Caki2 (cell line): ENCODE measurements at places on chromosomes 3 and 15. TPM values are rescaled to one million over a fixed set of nuclear protein-coding genes. Genes with fewer than 3 reads are reported as not detected.
A peak's percentile ranks its signal among the peaks of the same experiment; 100 is the strongest.

Gene GREM1
- total RNA-seq: not detected in 2 replicates

Gene CSTA
- total RNA-seq: not detected in 2 replicates

Gene SLTM
- total RNA-seq: 40.8 and 46.0 TPM in 2 replicates

Gene TOPBP1
- total RNA-seq: 22.1 and 50.7 TPM in 2 replicates

Gene MRPL3
- 217 and 286 TPM in 2 replicates for total RNA-seq

Gene CPNE9
- total RNA-seq: not detected in 2 replicates

Gene RETNLB
- not detected in 2 replicates for total RNA-seq

Gene ALPK3
- total RNA-seq: not detected in 2 replicates

Gene SLC28A2
- total RNA-seq: not detected in 2 replicates

Gene SLC12A8
- 167 and 248 TPM in 2 replicates for total RNA-seq

Gene ESYT3
- 0.07 TPM in 1 of 2 replicates, not detected in the other for total RNA-seq

Gene HYAL1
- 1.2 TPM in 1 of 2 replicates, not detected in the other for total RNA-seq

Gene SGO1
- total RNA-seq: 9.4 and 10.8 TPM in 2 replicates

DNA sequence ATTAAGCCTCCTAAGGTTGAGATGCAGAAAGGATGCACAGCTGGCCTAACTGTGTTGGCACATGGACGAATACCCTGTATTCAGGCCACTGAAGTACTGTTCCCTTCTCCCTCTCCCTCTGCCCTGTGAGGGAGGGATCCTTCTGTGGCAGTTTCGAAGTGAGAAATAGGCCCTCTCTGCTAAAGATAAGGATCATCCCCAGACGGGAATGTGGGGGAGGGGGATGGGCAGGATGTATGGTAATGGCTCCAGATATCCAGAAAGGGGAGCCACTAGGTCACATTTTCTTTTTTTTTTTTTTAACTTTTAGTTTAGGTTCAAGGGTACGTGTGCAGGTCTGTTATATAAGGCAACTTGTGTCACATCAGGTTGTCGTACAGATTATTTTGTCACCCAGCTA, 463.1 kb downstream of the TBL1XR1 start:
- DNase-seq: no peak

DNA sequence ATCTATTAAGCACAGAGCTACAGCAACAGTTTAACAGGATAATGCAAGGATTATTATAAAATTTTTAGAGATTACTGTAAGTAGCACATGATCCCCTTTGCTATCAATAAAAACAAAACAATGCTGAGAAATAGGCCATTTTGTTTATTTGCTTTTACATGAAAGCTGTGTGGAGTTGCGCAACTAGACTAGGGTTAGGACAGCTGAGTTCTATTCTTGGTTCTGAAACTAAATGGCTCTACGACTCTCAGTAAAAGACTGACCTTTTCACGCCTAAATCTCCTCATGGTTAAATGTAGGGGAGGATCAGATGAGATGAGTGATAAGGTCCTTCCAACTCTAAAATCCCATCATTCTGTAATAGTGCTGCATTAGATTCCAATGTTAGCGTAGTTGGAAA, 25.0 kb downstream of the KCNMB2 start:
- DNase-seq: no peak

- no peak for DNase-seq
These were observed 272.0 kb downstream of the KLF13 start for GRCh38 chr15:31598620-31599019.

DNA sequence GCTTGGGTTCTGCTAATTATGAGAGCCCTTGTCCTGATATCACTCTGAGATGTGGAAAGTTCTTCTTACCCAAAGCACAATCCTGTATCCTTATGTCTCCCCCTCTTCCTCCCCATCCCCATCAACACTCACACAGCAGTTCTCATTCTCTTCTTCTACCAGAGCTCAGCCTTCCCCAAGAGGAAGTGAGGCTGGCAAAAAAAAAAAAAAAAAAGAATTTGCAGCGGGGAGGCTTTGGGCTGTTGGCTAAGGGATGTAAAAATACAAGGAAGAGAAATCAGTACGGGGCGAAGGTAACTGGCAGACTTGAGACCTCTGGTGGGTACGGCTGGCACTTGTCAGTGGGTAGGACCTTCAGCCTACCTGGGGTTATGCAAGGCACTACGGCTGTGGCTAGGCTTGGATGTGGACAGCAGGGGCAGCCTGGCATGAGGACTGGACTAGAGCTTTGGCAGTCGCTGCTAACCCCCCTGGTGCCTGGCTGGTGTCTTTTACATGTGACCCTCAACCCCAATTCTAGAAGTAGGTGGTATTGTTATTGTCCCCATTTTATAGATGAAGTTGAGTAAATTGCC, 5.4 kb downstream of the VIPR1 start:
- DNase-seq: no peak

GRCh38 chr3:151852074-151852811, 21.2 kb upstream of the SUCNR1 start:
- DNase-seq: no peak

GRCh38 chr3:177484206-177484605, 286.9 kb upstream of the TBL1XR1 start:
- DNase-seq: no peak

- DNase-seq: peak; percentile 78
These were observed 1.2 kb downstream of the PHLDB2 start for GRCh38 chr3:111859974-111860859.

DNA sequence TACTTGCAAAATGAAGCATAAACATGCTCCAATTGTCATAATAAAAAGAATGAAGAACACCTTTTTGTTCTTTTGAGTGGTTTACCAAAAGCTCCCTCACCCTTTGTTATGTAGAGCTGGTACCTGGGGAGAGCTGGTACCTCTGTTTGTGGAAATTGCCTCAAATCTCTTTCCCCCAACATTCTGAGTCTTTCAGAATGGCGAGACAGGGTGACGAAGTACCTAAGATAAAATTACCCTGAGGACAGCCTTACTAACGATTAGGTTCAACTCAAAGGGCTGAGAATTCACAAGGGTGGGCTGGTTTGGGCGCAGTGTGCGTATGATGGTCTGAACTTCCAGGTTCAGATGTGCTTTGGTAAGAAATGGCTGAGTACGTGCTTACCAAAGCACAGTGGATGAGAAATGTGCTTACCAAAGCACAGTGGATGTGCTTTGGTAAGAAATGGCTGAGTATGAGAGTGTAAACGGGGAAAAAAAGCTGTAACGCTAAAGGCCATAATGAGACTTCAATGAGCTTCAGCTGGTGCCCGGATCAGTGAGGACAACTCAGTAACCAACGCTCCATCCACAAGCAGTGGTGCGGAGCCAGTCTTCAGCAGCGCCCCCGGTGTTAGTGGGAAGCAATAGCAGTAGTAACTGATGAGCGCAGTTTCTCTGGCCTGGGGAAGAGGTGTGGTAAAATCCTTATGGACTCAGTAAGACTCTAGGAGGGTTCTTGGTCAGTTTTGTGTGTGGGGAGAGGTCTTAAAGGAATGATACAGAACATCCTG, 72.3 kb upstream of the LRIG1 start:
- DNase-seq: no peak

DNA sequence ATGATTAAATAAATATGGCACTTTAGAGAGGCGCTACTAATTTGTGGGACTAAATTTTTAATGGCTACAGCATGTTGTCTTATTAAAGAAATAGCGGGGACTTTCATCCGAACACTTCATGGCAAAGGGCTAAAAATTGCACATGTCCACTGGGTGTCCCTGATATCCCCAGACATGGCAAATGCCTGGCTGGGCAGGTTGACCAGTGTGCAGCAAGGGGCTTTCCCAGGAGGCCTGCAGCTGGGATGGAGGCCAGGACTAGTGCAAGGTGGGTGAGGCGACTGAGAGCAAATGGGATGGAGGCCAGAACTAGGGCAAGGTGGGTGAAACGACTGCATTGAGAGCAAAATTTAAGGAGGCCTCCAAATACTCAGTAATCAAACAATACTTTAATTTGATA, 167.4 kb upstream of the SMAD3 start:
- DNase-seq: no peak

DNA sequence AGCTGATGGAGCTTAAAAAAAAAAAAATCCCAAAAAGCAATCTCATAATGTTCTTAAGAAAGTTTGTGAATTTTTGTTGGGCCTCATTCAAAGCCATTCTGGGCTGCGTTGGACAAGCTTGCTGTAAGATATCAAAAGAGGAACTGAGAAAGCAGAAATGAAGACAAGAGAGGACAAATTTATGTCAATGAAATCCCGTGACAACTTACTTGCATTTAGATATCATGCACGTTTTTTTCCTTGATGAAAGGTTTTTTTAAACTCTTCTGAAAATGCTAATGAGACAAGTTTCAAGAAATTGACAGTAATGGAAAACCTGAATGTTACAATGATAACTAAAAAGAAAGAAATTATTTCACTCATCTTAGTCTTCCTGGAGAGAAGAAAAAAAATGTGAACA, 662.9 kb downstream of the SQOR start:
- DNase-seq: no peak

- DNase-seq: no peak
These were observed 9.4 kb downstream of the ITPKA start for GRCh38 chr15:41502795-41503668.

- DNase-seq: no peak
These were observed 52.4 kb upstream of the GOLGA8J start for GRCh38 chr15:30030345-30030744.

- DNase-seq: no peak
These were observed 105.8 kb upstream of the UNC13C start for GRCh38 chr15:53872410-53872809.

DNA sequence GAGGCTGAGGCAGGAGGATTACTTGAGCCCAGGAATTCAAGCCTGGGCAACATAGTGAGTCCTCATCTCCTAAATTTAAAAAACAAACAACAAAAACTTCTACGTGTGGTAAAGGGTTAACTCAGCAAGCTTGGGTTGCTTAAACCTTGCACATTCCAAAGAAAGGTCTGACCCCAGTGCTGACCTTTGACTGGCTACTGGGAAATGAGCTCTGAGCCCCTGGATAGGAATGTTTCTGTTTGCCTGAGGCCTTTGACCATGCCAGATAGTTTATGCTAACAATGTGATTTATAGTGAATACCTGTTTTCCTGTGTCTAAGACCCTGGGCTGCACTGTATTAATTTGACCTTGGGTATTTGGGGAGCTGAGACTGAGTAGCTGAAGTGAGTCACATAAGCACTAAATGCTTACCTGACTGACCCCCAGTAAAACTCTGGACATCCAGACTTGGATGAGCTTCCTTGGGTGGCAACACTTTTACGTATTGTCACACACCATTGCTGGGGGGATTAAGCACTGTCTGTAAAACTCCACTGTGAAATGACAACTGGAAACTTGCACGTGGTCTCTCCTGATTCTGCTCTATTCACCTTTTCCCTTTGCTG, 20.7 kb downstream of the TCAIM start:
- peak; percentile 50 for DNase-seq

- DNase-seq: peak; percentile 2
These were observed 27.9 kb downstream of the GTPBP8 start for GRCh38 chr3:113018536-113019181.

- no peak for DNase-seq
These were observed 3.7 kb downstream of the DUOX1 start for GRCh38 chr15:45133561-45133920.

- peak; percentile 64 for DNase-seq
These were observed 16.0 kb downstream of the WDR73 start for GRCh38 chr15:84638103-84638502.

GRCh38 chr3:158140396-158140795, 30.5 kb downstream of the RSRC1 start:
- no peak for DNase-seq

DNA sequence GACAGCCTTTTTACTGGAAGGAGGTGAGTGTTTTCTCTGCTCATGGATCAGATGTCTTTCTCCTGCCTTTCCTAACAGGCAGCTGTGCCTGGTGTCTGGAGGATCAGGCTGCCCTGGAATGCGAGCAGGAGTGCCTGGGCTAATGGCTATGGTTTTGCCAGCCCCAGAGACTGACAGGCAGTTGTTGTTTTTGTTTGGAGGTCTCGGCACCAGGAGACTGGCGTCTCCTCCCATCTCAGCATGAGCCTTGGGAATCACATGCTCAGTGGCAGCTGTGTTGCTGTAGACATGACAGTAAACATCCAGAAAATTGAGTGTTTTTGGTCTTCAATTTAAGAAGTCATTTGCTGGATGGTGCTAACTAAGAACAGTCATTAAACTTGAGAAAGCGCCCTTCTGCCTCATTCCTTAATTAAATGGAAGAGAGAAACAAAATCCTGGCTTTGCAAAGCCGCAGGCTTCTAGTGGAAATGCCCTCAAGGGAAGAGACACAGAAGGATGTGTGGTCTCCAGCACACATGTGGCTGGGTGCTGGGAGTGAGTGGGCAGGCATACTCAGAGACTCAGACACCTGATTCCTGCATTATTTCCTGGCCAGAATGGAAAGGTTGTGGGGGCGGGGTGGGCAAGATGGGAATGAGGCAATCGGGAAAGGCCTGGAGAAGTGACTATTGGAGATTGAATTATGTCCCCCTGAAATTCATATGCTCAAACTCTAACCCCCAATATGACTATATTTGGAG, 97.0 kb upstream of the NMNAT3 start:
- peak; percentile 40 for DNase-seq

DNA sequence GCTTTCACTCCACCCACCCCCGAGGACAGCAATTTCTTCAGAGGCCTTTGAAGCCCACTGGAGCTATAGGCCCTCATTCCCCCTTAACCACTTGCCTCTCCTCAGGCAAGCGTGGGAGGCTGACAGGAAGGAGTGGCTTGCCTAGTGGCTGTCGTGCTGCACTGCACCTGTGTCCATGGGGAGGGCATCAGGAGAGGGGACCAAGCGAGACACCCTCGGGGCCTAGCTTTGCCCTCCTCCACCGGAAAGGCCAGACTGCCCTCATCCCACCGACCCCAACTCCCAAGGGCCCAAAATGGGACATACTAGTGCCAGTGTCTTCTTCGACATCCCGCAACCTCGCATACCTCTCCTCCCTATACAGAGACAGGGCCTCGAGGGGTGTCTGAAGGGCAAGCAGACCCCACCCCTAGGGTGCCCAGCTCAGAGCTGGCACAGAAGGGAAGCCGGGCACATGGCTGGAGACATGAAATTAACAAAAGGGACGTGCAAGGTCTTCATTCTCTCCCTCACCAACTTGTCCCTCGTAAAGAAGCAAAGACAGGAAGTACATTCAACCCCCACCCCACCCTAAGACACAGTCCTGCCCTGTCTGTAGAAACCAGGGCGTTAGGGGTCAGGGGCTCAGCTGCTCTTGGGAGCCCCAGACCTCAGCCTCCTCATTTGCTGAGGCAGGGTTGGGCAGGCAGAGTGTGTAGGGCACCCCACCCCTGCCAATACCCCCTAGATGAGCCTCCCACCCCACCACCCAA, 24.3 kb downstream of the VIPR1 start:
- no peak for DNase-seq
